ENCODE measurements at places on chromosomes 1 and 21.

DNA sequence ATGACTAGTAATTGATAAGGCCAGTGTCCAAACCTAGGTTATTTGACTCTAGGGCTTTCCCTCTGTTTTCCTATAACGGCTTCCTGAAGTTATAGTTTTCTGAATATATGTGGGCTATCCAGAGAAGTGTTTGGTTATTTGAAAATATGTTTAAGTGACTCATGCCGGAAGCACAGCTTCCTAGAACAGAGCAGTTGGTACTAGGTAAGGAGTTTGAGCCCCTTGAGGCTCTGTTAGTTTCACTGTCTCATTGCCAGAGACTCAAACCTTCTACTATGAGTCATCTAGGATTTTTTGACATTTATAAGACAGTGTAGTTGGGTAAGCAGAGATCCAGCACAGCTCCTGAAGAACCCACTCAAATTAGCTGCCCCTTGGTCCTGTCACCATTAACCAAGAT, 27.1 kb upstream of the LEPR start:
- no peak for DNase-seq

- DNase-seq = no peak
These were observed 9.3 kb upstream of the ITGB2 start for GRCh38 chr21:44929799-44930542.

- no peak for DNase-seq
These were observed 543.0 kb upstream of the B3GALT2 start for GRCh38 chr1:193729429-193729828.

DNA sequence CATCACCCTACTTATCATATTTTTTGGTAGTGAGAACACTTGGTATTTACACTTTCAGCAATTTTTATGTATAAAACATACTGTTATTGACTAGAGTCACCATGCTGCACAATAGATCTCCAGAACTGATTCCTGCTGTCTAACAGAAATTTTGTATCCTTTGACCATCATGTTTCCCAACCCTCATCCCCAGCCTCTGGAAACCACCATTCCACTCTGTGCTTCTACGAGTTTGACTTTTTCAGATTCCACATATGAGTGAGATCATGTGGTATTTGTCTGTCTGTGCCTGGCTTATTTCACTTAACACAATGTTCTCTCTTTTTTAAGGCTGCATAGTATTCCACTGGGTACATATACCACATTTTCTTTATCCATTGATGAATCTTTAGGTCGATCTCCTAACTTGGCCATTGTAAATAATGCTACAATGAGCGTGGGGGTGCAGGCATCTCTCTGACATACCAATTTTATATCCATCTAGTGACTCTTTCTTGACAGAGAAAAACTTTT, 115.9 kb upstream of the RUNX1 start:
- no peak for DNase-seq

- DNase-seq = no peak
These were observed 204.7 kb downstream of the BARHL2 start for GRCh38 chr1:90512441-90512840.

All from pons (tissue), 1 donor.